Bone marrow (tissue), 2 donors: ENCODE measurements at places on chromosomes 5 and 9.
A peak's percentile ranks its signal among the peaks of the same experiment; 100 is the strongest.

DNA sequence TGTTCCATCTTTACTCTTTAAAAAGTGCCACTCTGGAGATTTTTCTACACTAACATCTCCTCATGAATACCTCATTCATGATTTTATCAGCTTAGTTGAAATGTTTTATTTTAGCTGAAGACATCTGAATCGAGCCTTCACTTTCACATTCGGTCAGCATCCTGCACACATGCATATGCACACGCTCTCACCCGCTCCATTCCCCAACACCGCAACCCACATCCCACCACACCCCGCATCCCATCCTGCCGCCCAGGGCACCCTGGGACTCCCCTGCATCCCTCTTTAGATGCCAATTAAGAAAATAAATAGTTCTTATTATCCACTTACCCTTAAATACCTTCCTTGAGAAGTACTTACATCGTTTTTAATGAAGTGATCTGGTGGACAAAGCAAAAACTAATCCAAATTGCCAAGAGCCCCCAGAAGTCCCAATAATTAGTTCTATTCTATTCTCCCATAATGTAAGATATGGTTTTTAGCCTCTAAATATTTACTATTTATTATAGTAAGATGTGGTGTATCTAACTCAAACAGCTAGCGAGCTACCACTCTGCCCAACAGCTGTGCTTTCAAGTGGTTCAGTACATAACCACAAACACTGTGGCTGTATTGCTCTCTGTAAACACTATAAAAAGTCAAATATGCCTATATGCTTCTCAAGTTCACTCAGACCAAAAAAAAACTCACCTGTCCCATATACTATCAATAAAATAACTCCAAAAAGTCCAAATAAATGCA lies 38.2 kb downstream of the GZMK start:
- DNase-seq: no peak

DNA sequence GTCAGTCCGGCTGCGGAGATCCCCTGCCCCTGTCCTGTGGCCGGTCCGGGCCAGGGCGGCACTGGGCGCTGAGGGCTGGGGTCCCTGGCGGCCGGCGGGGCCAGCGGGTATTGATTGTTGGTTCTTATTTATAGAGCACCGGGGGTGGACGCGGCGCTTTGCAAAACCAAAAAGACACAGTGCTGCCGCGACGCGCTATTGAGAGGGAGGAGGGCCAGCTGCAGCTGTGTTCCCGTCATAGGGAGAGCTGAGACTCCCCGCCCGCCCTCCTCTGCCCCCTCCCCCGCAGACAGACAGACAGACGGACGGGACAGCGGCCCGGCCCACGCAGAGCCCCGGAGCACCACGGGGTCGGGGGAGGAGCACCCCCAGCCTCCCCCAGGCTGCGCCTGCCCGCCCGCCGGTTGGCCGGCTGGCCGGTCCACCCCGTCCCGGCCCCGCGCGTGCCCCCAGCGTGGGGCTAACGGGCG lies 2.5 kb downstream of the LRRC26 start:
- no peak for DNase-seq

- DNase-seq: no peak
Measured at GRCh38 chr5:160310552-160311295, 1.6 kb downstream of the CCNJL start.

DNA sequence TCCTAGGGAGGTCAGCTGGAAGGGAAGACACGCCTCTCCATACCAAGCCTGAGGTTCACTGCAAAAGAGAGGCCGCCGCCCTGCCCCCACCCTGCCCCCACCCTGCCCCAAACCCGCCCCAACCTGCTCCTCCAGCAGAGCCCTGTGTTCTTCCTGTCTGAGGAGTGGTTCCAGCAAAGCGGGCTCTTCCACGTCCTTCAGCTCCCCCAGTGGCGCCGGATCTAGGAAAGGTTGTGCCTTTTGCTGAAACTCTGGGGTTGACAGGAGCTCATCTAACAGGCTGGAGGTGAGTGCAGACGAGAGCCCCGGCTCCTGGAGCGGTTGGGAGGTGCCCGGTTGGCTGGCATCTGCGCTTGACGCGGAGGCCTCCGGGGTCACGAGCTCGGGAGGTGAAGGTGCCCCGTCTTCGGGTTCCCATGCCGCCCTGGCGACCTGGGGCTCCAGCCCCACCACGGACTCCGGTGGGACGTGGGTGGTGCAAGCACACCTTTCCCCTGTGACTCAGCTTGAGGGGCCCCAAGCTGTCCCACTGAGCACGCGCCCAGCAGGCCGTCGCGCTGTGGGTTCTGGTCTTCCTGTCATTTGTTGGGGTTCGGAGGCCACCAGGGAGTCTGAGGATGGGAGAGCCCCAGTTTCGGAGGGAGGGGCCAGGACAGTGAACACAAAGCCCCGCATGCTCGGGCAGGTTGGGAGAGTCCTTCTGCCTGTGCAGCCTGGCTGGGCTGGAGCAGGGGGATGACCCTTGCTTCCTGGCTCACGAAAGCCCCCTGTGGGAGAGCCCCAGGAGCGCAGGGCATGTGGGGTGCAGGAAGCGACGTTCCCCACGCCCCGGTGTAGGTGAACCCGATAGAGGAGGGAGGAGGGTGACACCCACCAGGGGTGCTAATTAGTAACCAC lies 1467.1 kb downstream of the FOXD4L5 start:
- no peak for DNase-seq

- no peak for DNase-seq
Measured at GRCh38 chr9:108666240-108666784, 189.5 kb downstream of the ACTL7B start.

DNA sequence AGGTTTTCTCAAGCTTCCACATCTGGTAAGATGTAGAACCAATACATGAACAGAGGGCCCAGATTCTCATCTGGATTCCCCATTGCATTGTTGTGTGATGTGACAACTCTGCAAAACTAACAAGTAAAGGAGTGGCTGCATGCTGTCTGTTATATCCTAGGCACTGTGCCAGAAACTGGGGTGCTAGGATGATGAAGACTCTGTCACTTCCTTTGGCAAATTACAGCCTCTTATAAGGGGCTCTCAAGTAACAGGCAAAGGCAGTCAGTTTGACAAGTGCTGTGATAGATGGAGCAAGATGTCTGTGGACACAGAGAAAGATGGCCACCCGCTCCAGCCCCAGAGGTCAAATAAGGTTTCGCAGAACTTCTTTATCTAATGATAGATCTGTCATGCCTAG lies 115.7 kb downstream of the PAPPA start:
- DNase-seq: no peak

DNA sequence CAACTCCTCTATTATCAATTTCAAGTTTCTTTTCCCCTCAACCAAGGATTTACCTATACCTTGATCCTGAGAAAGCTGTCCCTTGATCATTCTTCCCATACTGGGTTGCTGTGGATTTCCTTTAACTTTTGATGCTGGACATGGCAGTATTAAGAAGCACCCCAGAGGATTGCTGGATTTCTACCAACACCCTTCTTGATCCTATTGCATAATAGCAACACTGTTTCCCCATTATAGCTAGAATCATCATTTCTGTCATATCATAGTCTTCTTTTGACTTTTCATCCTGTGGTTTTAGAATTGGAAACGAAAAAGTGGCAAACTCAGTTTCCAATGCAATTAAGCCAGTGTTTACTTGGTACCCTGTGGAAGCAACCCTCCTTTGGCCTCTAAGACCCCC lies 154.9 kb downstream of the ARRDC3 start:
- DNase-seq: no peak

DNA sequence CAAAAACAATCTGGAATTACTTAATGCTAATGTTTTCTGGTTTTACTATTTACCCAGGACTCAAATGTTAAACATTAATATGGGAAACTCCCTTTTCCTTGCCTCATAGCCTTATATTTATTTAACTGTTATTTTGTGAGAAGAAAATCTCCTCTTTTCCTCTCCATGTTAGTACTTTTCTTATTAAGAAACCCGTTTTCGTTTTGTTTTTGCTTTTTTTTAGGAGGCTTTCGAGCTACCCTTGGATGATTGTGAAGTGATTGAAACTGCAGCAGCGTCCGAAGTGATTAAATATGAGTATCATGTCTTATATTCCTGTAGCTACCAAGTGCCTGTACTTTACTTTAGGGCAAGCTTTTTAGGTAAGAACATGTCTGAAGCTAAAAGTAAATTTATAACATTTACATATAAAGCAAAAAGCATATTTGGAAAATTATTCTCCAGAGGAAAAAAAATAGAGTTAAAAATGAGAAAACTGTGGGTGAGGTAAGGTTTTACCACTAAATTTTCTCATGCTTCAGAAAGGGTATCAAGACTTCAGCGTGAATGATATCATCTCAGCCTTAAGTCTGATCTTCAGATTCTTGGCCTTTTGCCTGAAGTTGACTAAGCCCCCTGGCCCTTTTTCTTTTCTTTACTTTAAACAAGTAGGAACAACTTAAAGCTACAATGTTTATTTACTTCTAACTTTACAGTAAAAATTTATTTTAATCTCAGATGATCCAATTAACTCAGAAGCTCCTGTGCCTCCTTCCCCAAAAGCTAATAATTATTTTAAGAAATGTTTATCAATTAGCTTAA lies 113.8 kb downstream of the RPS23 start:
- no peak for DNase-seq

DNA sequence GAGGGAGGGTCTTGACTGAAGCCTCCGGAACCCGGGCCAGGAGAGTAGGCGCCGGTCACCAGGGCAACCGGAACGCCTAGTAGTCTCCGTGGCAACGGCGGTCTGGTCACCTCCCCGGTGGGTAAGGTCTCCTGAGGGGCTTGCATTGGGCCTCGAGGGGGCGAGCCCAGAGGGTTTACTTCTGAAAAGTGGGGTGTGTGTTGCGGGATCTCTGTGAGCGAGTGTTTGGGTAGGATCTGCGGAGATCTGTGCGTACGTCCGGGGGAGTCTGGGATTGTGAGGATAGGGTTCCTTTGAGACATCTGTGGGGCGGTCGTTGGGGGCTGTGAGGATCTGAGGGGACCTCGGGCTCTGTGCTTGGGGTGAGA lies at the start of gene FAM221B:
Gene FAM221B (minus strand): TSS at position 17 of the 368 bp plus-strand sequence. CDS start 2,571 bp downstream, outside the sequence.
- no peak for DNase-seq

DNA sequence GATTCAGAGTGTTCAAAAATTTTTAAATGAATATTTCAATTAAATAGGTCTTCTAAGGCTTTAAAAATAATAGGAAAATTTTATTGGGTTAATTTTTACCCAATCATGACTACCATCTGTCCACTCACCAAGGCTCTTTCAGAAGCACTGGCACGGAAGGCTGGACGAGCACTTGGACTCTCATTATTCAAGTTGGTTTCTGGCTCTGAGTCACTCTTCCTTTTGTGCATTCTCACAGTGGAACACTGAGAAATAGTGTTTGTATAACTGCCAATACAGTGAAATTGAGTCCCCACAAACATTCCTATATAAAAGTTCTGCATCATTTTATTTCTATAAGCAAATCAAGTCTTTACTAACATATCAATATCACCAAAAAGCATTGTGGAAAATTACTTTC lies 1149.0 kb downstream of the EFNA5 start:
- no peak for DNase-seq

GRCh38 chr5:135047347-135047695 lies 13.3 kb upstream of the PITX1 start:
- DNase-seq: no peak

DNA sequence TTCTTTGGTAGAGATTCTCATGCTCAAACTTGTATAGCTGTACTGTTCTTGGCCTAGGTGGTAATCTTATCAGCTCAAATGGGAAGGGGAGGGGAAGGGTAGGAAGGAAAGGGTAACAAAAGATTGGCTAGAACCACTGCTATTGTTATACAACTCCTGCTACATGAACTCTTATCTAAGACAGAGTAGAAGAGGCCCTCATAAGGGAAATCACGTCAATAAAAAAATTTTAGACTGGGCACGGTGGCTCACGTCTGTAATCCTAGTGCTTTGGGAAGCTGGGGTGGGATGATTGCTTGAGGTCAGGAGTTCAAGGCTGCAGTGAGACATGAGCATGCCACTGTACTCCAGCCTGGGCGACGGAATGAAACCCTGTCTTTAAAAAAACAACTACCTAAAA lies 15.9 kb downstream of the STOM start:
- DNase-seq: no peak

GRCh38 chr9:16726718-16727451 lies 143.6 kb downstream of the BNC2 start:
- DNase-seq: no peak

- DNase-seq: peak; percentile 20
Measured at GRCh38 chr5:58849921-58850667, 267.2 kb downstream of the RAB3C start.

- DNase-seq: no peak
Measured at GRCh38 chr5:133236976-133237375, 185.2 kb downstream of the HSPA4 start.

DNA sequence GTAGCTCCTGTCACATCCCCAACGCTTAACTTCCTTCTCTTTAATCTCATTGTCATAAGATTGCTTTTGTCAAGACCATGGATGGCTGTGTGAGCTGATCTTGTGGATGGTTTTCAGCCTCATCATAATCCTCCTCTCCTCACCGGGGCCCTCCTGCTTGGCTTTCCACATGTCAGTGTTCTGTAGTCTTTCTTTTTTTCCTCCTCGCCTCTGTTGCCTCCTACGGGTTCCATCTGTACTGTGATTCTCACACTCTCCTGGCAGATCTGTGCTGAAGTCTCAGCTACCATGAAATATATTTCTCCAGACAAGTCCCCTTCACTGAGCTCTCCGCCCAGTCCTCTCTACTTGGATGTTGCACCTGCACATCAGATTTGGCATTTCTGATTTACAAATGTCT lies 34.9 kb upstream of the FAM120AOS start:
- no peak for DNase-seq

GRCh38 chr5:137209232-137209809 lies 289.8 kb downstream of the SPOCK1 start:
- DNase-seq: no peak

- DNase-seq: peak; percentile 31
Measured at GRCh38 chr5:44952376-44952775, 143.6 kb downstream of the MRPS30 start.

GRCh38 chr9:108325406-108325805 lies 530.4 kb downstream of the ACTL7B start:
- DNase-seq: no peak

- no peak for DNase-seq
Measured at GRCh38 chr9:108671794-108672193, 184.0 kb downstream of the ACTL7B start.

- no peak for DNase-seq
Measured at GRCh38 chr5:38648703-38649291, 92.4 kb upstream of the LIFR start.

GRCh38 chr5:448061-448765 lies 5.2 kb downstream of the EXOC3 start:
- DNase-seq: no peak

- DNase-seq: no peak
Measured at GRCh38 chr5:123119334-123119986, 30.4 kb downstream of the PRDM6 start.

GRCh38 chr9:26975728-26976707 lies 19.8 kb downstream of the IFT74 start:
- DNase-seq: no peak

GRCh38 chr9:88553350-88553749 lies 18.4 kb downstream of the NXNL2 start:
- DNase-seq: no peak

- DNase-seq: no peak
Measured at GRCh38 chr9:137825324-137825989, 52.1 kb upstream of the CACNA1B start.

- no peak for DNase-seq
Measured at GRCh38 chr9:35929453-35929718, 20.1 kb downstream of the SPAAR start.

- DNase-seq: no peak
Measured at GRCh38 chr5:103427326-103427725, 135.3 kb downstream of the NUDT12 start.

GRCh38 chr5:39274398-39275085 lies 55.2 kb upstream of the FYB1 start:
- no peak for DNase-seq

GRCh38 chr5:32726086-32726557 lies 15.0 kb downstream of the NPR3 start:
- peak; percentile 88 for DNase-seq
